Stimulated activated CD4-positive, alpha-beta T cell treated with anti-CD3 and anti-CD28 coated beads, Interleukin-4, amount 100 ng/mL, for 4 hours (primary cell): ENCODE measurements at places on chromosomes 6 and 20.

DNA sequence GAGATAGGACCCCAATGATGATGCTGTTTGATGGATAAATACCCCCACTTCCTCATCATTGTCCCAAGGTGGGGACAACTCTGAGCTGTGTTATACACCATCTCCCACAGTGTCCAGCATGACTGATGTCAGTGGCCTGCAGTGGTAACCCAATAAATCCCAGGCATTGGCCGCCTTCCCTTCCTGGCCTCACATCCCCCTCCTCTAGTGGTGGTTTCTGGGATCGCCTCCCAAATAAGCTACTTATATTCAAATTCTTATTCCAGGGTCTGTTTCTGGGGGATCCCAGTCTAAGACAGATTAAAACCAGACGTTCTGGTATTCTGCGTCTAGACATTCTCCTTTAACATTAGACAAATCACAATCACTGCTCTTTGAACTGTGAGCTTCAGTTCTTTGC lies 90.6 kb downstream of the SCP2D1 start:
- DNase-seq: no peak

GRCh38 chr6:170367241-170367640 lies 60.7 kb downstream of the FAM120B start:
- no peak for DNase-seq

GRCh38 chr6:90537723-90538258 lies 49.1 kb downstream of the MAP3K7 start:
- no peak for DNase-seq

- DNase-seq: no peak
Observed at GRCh38 chr6:166253281-166253681, 54.9 kb downstream of the PRR18 start.

DNA sequence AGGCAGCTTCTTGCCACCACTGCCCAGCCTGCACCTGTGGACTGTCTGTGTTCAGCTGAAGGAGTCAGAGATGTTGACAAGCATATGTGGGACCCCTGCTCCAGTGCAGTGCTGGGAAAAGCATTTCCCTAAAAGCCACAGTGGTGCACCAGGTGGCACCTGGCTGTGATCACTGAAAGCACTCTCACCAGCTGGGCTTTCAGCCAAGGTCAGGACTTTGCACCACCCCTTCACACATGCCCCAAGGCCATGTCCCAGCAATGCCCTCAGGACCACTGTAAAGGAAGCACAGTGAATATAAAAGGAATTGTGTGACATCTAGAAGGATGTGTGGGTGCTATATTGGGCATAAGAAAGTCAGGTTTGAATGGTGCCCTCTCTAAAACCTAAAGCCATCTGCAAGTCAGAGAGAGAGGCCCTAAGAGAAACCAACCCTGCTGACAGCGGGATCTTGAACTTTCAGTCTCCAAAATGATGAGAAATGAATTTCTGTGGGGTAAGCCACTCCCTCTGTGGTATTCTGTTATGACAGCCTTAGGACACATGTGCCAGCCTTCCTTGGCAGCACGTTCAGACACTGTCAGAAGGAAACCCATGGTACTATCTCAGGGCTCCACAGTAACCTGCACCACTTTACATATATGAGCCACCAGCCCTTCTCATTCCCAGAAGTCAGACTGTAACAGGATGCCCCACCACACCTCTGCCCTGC lies 30.7 kb downstream of the CBLN4 start:
- DNase-seq: no peak

- no peak for DNase-seq
Observed at GRCh38 chr6:15398633-15399275, 152.9 kb downstream of the JARID2 start.

- DNase-seq: no peak
Observed at GRCh38 chr6:76886900-76887299, 576.4 kb downstream of the HTR1B start.

GRCh38 chr6:144536079-144536478 lies 250.9 kb downstream of the UTRN start:
- no peak for DNase-seq
